Suppressor macrophage treated with lipopolysaccharide for 4 hours (primary cell): ENCODE measurements at places on chromosomes 16 and 17.

- peak; percentile 46 for DNase-seq
These were observed 33.6 kb upstream of the MED13 start for GRCh38 chr17:62098623-62099231.

DNA sequence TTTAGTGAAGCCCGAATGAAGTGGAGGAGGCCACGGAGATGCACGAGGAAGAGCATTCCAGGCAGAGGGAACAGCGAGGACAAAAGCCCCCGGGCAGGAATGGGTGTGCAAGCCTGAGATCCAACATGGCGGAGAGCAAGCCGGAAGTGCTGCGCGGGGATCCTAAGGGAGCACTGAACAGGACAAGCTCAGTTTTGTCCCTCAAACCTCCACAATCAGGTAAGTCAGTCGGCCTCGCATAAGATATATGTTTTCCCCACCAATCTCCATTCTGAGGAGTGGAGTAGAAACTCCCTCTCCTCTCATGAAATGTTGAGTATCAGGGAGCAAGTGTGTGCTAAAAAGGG is 32.9 kb upstream of the USP22 start:
- DNase-seq: no peak

GRCh38 chr16:22031483-22032083 is 23.7 kb downstream of the MOSMO start:
- no peak for DNase-seq

DNA sequence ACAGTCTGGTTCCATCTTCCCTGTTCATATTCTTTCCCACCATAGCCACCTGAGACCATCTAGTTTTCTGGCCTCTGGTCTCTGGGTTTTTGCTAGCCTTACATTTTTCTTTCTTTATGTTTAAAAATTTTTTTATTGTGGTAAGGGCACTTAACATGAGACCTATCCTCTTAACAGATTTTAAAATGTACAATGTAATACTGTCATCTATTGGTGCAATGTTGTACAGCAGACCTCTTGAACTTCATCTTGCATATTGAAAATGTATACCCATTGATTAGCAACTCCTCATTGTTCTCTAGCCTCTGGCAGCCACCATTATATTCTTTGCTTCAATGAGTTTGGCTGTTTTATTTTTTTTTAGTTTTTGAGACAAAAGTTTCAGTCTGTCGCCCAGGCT is 39.2 kb downstream of the ITGAM start:
- no peak for DNase-seq

- no peak for DNase-seq
These were observed at the start of gene FSCN2 for GRCh38 chr17:81527591-81528383. FSCN2 (plus strand) TSS chr17:81528377; CDS start chr17:81528532, 155 bp downstream.

- DNase-seq: peak; percentile 65
These were observed 26.9 kb downstream of the RGS9 start for GRCh38 chr17:65163990-65164495.

GRCh38 chr17:82154881-82155331 is 56.9 kb upstream of the FASN start:
- no peak for DNase-seq

DNA sequence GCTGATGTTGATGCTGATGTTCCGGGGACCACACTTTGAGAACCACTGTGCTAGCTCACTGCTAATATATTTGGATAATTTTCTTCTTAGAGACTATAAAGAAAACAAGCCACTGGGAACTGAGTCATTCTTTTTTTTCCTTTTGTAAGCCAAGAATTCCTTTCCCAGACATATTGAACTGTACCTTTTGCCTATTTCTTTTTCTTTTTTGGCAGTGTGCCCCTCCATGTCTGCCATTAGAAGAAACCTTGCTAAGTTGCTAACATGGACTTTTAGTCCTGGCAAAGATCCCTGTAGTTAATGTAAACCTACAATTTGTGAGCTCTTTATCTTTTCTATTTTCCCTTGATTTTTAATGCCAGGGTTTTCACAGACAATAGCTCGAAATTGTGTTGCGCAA is 17.3 kb upstream of the ERCC4 start:
- DNase-seq: no peak
